AG04449 (cell line): ENCODE measurements at places on chromosomes 1 and 21.

GRCh38 chr1:82343381-82343780 is 542.6 kb downstream of the ADGRL2 start:
- DNase-seq = no peak

- no peak for DNase-seq
Measured at GRCh38 chr1:15042866-15043265, 110.7 kb upstream of the TMEM51 start.

DNA sequence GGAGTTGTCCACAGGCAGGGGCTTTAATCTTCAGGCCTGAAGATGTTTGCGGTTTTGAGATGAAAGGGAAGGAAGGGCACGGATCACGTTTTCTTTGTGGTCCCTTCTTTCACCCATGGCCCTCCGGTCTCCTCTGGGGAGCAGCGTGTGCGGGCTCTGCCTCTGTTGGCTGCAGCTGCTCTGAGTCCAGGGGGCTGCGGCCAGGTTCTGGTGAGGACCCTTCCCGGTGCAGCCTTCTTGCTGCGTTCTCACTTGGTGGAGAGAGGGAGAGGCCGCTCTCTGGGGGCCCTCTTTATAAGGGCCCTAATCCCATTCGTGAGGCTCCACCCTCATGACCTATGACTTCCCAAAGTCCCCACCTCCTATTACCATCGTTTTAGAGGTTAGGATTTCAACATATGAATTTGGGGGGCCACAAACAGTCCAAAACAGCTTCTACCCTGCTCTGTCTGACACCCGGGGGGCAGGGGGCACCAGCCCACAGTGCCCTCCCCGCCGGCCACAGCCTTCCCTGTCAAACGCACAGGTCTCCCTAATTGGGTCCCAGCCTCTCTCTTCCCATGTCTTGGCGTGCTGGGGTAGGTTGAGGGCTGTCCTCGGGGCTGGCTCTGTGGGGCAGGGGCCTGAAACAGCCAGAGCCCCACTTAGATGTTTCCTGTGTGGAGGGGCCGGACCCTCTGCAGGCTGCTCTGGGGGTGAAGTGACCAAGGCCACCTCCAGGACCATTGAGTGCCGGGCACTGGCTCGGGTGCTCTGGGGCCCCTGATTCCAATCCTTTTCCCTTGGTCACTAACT is 100.1 kb upstream of the C1orf174 start:
- DNase-seq = no peak

DNA sequence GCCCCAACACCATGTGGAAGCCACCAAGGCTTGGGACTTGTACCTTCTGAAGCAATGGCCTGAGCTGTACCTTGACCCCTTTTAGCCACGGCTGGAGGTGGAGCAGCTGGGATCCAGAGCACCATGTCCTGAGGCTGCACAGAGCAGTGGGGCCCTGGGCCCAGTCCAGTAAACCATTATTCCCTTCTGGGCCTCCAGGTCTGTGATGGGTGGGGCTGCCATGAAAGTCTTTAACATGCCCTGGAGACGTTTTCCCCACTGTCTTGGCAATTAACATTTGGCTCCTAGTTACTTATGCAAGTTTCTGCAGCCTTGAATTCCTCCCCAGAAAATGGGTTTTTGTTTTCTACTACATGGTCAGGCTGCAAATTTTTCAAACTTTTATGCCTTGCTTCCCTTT is 323.7 kb upstream of the ZP4 start:
- no peak for DNase-seq

DNA sequence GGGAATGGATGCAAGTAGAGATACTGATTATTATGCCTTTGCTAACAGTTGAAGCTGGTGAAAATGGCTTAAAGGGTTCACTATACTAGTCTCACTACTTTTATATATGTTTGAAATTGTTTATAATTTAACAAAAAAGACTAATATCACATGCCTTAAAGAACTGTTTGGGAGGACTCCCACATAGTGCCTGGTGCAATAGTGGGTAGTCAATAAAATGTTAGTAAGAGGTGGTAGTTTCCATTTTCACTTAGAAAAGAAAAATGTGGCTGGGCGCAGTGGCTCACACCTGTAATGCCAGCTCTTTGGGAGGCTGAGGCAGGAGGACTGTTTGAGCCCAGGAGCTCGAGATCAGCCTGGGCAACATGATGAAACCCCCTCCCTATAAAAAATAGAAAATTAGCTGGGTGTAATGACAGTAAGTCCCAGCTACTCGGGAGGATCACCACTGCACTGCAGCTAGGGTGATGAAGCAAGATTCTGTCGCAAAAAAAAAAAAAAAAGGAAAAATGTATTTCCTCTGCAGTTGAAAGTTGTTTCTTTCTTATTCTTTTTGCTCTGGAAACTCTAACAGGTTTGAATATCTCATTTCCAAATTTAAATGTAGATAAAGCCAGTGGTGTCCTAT is 24.5 kb downstream of the C21orf91 start:
- DNase-seq = no peak

DNA sequence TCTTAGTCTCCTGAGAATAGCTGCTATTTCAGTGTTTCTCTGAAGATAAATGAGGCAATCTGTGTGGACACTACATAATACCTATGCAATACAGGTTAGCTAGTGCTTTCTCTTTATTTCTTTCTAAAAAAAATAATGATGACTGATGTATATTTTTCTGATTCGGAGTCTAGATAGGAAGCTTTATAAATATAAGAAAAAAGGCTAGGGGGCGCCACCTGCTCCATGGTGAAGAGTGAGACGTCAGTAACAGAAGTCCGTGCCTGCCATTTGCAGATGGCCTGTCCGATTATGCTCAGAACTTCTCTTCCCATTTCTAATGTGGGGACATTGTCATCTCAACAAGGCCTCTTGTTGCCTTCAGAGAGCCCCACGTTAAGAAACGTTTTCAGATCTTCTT is 26.4 kb downstream of the QSOX1 start:
- DNase-seq = no peak

- DNase-seq = no peak
Measured at GRCh38 chr1:90335558-90335957, 340.6 kb downstream of the ZNF326 start.

DNA sequence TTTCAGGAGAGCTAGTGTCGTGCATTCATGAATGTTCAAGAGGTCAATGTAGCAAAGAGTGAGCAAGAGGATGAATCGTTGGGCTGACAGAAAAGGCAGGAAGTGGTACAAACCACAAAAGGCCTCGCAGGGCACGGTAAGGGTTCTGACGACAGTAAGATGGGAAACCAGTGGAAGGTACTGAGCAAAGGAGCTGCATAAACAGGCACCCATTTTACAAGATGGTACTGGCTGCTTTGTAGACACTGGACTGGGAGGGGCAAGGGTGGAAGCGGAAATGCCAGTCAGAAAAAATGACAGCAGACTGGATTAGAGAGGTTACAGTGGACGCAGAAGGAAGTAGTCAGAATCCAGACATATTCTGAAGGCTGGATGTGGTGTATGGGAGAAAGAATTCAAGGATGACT is 123.5 kb downstream of the PTPN14 start:
- DNase-seq = peak; percentile 79

DNA sequence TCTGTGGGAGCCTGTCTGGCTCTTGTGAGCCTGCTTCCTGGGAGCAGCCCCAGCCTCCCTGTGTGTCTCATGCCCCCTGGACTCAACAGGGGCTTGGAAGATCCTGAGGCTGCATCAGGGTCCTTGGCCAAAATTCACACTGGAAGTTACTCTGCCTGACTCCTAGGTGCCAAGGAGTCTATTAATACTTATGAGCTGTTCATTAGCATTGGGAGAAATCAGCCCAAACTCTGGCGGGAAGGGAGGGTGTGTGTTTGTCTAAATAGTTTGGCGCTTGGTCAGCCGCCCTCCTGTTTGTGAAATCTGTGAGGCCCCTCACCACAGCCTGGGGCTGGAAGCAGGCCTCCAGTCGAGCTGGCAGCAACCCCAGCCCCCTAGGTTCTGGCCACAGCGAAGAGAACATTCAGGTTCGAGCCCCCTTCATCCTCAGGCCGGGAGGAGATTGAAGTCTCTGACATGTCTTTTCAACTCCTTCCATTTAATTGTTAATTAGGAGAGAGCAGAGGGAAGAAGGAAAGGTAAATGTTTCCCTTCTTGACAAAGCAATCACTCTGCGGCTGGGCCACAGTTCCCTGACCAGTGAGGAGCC is 82.1 kb upstream of the F3 start:
- no peak for DNase-seq

- DNase-seq = no peak
Measured at GRCh38 chr1:109882288-109883245, 28.1 kb upstream of the CSF1 start.

DNA sequence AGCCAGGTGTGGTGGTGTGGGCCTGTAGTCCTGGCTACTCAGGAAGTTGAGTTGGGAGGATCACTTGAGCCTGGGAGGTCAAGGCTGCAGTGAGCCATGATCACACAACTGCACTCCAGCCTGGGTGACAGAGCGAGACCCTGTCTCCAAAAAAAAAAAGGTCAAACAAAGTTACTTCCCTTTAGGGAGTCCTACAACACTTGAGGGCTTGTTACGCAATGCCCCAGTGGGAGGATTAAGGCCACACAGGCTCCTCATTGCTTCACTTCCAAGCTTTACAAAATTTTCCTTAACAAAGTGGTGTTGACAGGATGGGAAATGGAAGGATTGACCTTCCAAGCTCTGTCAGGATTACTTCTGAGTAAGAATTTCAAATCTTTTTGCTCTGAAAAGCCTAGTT is 6.2 kb upstream of the EXTL1 start:
- no peak for DNase-seq

GRCh38 chr1:55146781-55147180 is 68.4 kb downstream of the USP24 start:
- DNase-seq = no peak

- peak; percentile 12 for DNase-seq
Measured at GRCh38 chr1:96782856-96783255, 61.3 kb downstream of the PTBP2 start.

DNA sequence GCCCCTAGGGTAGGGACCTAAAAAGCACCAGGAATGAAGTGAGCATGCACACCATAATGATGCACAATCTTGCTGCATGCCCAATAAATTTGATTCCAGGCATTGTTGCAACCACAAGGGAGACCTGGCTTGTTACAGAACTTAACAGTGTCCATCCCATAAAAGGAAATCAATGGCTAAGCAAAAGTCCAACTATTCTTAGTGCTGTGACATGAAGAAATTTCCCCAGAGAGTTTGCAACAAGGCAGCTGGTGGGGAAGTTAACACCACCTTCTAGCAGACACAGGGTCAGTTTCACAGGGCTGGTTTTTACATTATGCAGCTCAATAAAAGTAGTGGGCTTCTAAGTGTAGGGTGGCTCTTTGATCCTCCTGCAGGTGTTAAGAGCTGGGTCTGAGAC is 221.1 kb downstream of the KCNJ6 start:
- DNase-seq = no peak

- no peak for DNase-seq
Measured at GRCh38 chr1:109478806-109479205, 4.9 kb upstream of the ATXN7L2 start.

DNA sequence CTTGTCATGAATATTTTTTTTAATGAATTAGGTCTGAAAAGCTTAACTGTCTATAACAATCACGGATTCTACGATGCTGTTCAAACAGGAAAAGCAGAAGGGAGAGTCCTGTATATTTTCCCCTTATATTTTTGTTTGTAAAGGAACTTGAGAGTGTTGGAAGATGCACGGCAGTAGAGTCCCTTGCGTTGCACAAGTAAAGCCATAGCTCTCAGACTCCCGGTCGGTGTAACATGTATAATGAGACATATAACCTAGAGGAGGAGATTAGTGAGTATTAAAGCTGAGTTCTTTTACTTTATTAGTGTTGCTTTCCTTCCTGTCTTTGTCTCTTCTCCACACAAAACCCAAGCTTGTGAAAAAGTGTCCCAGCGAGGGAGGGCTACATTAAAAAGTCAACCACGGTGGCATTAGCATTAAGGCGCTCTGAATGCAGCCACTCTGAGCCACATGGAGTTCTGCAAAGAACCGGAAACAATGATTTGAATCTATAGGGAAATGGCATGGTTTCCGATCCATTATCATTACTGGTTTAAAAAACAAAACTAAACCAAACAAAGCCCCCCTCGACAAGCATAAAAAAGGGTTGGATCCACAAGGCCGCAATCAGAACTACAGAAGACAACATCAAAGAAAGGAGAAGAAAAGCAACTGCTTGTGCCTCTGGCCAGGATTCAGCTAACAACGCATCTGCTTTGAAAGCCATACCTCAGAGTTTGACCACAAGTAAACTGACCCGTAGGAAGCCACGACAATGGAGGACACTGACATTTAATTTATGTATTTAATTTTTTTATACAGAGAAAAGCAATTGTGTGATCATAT is 356.8 kb downstream of the LMO4 start:
- no peak for DNase-seq

DNA sequence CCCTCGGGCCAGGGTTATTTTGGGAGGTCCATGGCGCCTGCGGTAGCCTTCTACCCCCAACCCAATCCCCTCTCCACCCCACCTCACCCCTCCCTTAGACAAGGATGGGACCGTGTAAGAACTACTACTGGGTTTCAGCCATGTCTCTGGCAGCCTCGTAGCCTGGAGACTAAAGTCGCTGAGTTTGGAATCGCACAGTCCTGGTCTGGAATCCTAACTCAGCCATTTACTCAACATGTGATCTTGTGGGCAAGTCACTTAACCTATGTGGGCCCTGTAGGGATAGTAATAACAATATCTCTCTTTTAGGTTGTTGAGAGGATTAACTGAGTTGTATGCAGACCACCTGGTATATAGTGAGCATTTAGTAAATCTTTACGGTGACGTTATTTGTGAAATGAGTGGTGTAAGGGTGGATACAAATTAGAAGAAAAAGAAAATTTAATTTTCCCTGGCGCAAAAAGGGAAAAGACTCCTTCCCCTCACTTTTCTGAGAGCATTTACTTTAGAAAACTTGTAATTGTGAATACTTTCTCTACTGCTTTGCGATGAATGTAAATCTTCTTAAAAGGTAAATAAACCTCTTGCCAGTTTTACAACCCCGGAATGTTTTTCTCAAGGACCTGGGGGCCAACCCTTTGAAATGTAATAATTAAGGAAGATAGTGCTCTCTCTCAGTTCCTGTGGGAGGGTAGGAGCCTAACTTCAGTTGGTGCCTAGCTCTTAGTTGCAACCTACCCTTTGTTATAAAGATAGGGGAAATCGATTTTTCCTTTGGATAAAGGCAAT is 615 bp upstream of the MRPS15 start:
- DNase-seq = no peak

GRCh38 chr1:20640183-20640597 is 6.9 kb downstream of the PINK1 start:
- DNase-seq = no peak

GRCh38 chr21:34009193-34009592 is 64.2 kb upstream of the MRPS6 start:
- no peak for DNase-seq

DNA sequence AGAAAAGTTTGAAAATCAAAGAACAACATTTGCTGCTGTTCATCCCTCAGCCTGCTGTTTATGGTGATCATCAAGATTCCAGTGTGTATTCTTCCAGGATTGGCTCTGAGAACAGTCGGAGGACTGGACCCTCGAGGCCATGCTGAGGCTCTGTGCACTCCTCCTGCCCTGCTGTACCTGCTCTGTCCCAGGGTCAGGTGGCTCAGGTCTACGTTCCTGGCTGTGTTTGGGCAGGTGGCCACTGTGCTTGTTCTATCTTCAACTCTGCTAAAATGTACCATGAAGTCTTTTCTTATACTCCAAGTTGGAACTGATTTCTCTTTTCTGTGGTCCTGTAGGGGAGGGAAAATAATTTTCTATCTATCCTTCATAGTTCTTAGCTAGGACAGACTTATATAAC is 175.9 kb downstream of the RWDD3 start:
- no peak for DNase-seq

GRCh38 chr1:232968391-232968790 is 18.0 kb downstream of the NTPCR start:
- no peak for DNase-seq
